ENCODE measurements at places on chromosomes 1 and 21.

DNA sequence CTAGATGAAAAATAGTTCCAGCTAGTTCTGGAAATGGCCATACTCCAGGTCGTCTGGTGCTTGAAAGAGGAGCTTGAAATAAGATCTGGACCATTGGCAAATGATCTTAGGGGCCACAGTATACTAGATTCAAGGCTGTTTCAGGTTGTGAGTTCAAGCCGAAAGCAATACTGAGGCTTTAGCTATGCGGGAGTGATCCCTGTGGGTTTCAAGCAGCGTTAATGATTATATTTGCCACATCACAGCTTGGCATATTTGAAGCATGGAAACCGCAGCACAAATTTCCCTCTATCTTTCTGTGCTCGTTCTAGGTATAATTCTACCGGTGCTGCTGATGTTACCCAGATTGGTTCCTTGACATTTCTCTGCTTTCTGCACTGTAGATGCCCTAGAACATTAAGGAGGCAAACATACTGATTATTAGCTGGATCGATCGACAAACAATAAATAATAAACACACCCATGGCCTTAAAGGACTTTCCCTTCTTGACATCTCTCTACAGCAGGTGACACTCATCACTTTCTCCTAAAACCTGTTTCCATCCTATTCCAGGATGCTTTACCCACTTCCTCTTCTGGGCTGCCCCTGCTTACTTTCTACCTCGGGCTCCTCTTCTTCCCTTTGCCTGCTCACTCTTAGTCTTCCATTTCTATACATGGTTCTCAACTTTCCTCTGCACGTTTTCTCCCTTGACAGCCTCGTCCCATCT lies 40.6 kb upstream of the LYST start:
- no peak for DNase-seq

DNA sequence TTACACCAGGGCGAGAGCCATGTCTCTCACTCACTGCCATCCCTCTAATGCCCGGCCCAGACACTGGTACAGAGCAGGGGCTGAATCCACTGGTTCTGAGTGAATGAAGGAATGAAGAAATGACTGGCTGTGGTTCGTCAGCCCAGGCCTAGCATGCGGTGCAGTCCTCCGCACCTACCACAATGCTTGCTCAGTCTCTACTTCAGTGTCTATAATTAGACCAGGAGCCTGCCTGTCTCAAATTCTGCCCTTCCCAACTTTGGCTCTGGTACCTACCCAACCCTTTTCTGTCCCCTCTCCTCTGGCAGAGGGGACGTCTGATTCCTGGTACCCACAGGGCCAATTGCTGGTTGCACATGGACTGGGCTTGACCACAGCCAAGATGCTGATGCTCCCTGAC lies 118.2 kb upstream of the GRIK3 start:
- no peak for DNase-seq

GRCh38 chr1:40618108-40618507 lies 47.4 kb downstream of the RIMS3 start:
- DNase-seq, result no peak

GRCh38 chr21:18153063-18153462 lies 91.6 kb upstream of the CHODL start:
- no peak for DNase-seq

DNA sequence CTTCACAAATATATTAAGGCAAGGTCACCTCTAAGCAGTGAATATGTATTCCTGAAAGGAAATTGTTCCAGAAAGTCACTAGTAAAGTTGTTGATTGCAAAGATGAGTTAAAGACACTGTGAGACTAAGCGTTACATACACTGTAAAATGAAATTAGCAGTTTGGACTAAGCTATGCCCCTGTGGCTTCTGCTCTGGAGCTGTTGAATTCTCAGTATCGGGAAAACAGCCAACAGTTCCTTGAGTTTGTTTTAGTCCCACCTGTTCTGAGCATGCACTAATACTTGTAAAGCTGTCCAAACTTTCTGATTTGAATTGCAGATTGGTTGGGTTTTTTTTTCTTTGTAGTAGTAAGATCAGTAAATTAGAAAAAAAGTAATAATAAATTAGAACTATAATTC lies 21.0 kb downstream of the ANGPTL1 start:
- no peak for DNase-seq

DNA sequence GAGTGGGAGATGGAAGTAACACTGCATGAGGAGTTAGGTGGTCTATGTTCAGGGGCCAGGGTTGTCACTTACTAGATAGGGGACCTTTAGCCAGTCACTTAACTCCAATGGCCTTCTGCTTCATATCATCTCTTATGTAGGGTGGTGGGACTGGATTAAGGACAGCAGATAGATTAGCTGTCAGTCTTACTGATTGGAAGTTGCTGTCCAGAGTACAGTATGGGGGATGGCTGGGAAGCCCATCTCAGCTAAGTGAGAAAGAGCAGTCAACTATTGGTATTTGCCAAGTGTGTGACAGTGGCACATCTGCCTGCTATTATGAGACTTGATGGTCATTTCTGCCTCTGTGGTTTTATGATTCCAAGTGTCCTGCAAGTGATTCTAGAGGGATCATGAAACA lies 130.9 kb downstream of the FGGY start:
- DNase-seq, result no peak

GRCh38 chr1:109793089-109793485 lies 29.4 kb upstream of the EPS8L3 start:
- no peak for DNase-seq

GRCh38 chr1:109640285-109640865 lies 15.5 kb upstream of the GSTM4 start:
- DNase-seq, result no peak

DNA sequence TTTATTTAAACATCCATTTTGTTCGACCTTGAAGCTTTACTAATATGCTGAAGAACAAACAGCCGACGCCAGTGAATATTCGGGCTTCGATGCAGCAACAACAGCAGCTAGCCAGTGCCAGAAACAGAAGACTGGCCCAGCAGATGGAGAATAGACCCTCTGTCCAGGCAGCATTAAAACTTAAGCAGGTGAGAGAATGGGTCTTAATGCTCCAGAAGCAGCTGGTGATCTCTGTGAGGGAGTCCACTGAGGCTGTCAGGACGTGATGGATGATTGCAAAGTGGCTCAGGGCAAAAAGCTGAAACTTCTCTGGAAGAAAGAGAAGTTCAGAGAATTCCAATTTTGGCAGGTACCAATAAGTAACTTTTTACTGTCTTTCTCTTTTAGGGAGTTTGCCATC lies 4.4 kb downstream of the CHTOP start:
- no peak for DNase-seq

GRCh38 chr1:1357871-1358432 lies 403 bp downstream of the MXRA8 start:
- no peak for DNase-seq

- DNase-seq, result no peak
Observed at GRCh38 chr1:65254320-65255034, 54.9 kb upstream of the DNAJC6 start.

DNA sequence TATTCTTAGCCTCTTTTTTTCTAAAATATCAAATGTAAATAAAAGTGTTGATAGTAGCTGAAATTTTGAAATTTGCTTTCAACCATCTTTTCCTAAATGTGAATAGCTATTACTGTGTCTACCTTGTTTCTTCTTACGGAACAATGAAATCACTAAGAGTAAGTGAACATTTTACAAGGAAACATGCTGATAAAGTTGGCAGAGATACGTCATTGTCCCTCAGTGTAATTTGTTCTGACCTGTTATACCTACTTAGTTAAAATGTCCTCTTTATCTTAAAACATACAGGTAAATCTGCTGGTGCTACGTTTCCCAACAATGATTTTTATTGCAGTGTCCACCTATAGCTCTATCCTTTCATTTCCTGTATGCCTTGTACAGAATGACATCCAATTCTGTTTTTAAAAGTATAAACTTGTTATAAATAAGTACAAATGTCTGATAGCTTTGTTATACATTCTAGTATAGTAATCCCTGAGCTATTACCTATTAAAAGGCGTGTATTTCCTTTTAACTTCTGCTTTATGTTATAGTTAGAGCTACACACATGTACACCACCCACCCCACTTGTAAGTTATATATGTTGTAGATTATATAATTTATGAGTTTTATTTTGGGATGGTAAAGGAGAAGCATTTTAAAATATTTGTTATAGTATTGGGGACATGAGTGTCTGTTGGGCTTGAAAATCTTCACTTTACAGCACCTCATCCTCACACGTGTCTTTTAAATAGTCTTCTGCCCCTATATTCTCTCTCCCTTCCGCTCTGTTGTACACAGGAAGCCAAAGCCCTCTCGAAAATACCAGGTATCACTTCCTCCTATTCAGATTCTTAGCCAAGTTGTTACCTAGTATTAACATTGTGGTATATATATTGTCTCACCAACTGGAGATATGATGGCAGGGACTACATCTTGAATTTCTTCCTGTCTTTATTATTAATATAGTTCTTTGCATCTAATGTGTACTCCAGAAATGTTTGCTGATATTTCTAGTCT lies 25.2 kb downstream of the LAMC1 start:
- DNase-seq, result no peak

DNA sequence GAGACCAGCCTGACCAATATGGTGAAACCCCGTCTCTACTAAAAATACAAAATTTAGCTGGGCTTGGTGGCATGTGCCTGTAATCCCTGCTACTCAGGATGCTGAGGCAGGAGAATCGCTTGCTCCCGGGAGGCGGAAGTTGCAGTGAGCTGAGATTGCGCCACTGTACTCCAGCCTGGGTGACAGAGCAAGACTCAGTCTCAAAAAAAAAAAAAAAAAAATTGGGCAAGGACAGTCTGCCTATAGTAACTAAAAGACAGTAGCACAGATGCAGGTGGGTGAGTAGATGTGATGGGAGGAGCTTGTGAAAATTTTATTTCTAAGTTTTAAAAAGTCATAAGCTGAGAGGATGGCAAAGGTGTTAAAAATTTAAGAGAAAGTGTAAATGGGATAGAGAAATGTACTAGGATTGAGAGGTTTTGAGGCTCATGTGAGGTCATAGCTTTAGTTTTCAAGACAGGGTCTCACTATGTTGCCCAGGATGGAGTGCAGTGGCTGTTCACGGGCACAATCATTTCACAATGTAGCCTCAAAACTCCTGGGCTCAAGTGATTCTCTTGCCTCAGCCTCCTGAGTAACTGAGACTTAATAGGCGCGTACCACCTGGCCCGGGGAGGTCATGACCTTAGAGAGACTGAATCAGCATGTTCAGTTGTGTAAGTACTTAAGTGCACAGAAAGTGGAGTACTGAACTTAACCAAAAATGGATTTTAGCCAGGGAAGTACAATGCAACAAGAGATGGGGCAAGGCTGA lies 33.7 kb downstream of the PTP4A2 start:
- no peak for DNase-seq

DNA sequence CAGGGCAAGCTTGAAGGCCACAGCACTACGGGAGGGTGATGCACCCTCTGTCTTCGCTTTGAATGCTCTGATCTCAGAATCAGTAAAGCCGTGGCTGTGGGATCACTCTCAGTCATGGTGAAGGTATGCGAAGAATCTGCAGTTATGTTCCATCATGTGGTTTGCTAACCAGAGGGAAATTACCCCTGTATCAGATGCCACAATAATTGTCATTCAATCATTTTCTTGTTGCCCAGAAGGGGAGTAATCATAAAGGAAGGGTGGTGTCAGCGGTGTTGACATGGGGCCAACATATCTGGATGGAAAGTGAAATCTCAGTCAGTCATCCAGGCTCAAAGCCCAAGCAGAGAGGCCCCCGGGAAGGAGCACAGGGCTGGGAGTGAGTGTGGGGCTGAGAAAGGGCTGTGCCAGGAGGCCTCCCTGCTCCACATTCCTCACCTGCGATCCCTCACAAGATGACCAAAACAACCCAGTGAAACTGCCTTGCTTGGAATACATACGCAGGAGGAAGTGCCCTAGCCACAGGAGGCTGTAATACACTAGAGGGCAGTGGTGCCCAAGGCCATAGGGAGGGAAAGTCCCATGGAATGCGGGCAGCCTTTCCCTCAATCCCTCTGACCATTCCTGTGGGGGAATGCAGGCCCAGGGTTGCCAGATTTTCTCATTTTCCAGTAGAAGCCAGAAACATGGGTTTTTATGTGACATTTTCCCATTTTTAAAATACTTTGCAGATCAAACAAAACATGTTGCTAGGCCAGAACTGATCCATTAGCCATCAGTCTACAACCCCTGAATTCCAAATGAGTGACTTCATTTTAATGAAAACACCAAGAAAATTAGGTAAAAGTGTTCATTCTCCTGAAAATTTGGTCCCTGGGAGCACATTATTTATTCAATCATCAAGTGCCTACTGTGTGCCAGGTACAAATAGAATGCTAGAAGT lies 95.7 kb upstream of the VANGL1 start:
- no peak for DNase-seq

DNA sequence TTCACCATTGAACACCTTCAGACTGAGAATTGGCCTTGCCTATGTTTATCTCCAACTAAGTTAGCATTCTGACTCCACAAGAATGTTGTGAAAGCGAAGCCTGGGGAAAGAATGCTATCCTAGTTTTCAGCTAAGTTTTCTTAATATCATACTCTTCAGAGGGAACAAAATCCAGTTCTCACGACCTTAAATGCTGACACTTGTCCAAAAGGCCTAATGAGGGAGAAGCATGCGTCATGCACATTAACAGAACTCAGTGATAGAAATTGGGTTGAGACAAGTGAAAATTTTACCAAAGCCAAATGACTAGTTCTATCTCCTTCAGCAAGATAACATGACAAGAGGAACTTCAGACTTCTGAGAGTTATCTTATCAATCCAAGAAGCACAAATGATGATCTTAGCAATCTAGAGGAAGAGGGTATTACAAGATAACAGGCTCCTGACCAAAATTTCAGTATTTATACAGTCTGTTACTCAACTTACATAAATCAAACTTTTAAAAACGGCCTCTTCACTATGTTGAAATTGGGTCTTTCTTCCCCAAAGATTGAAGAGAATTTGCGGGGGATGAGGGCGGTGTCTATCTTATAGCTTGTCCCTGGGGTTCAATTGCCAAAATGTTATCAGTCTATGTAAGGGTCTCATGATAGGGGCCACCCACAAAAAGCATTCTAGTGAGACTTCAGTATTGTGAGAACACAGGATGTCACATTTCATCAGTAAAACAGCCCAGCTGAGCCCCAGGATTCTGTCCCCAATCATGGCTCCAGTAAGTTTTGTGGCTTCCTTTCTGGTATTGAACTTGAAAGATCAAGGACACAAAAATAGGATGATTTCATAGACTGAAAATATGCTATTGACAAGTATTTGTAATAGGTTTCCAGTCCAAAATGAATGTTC lies 26.5 kb upstream of the SLC45A3 start:
- DNase-seq, result no peak

DNA sequence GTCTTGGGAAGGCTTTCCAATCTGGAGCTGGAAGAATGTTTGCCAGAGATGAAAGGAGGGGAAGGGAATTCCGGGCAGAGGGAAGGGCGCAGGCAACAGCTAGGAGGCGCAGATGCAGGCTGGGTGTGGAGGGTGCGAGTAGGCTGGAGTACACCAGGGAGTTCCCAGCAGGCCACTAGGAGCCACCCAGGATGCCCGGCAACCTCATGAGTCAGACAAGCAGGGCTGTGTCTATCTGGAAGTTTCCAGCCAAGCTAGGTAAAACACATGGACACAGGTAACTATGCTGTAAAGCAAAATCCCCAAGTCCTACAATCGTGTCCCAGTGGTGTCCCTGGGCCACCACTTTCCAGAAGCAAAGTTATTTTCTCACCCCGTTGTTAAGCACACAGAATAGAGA lies 990 bp upstream of the NBL1 start:
- no peak for DNase-seq
